ENCODE measurements at places on chromosomes 7 and 10. TPM values are rescaled to one million over a fixed set of nuclear protein-coding genes. Genes with fewer than 3 reads are reported as not detected.
A peak's percentile ranks its signal among the peaks of the same experiment; 100 is the strongest.

The HNRNPH3 gene
- total RNA-seq = 67.5 TPM

The CARD11 gene
- total RNA-seq = 1.4 TPM

DNA sequence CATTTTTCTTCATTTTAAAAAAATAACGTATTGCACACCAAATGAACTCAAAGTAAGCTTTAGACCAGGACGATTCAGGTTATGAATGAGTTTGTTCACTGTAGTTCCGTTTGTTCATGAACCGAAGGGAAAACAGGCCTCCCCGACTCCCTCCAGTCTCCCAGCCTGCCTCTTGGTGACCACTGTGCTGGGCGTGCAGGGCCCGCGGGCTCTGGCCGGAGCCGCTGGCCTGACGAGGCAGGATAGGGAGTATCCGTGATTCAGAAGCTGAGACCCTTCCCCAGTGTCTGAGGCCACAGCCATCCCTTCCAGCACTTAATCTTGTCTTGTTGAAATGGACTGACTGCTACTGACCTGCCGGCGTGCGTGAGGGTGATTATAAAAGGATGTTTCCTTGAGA is 30.8 kb upstream of the SH2B2 start:
- DNase-seq = no peak

GRCh38 chr10:33461295-33461640 is 126.8 kb upstream of the NRP1 start:
- no peak for DNase-seq

- no peak for DNase-seq
These were observed 53.1 kb upstream of the CHST15 start for GRCh38 chr10:124146483-124146882.

GRCh38 chr7:128835790-128836641 is 5.8 kb downstream of the FLNC start:
- peak; percentile 93 for DNase-seq

DNA sequence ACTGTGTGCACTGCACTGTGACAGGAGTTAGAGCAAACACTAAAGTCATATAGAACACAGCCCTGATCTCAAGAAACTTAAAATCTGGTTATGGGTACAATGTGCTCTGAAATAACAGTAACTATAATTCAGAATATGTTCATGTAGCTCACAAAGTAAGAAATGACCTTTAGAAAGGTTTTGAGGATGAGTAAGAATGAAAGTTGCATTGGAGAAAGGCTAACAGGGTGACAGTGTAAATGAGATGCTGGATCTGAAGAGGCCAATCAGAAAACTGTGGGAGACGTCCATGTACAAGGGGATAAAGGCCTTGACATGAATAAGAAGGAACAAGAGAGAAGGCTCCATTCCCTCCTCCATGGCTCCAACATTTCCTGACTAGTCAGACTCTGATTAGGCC is 124.7 kb downstream of the GRM3 start:
- DNase-seq = no peak

The LRRC18 gene
- total RNA-seq = not detected

GRCh38 chr10:103617602-103618385 is 124.3 kb downstream of the NEURL1 start:
- no peak for DNase-seq

DNA sequence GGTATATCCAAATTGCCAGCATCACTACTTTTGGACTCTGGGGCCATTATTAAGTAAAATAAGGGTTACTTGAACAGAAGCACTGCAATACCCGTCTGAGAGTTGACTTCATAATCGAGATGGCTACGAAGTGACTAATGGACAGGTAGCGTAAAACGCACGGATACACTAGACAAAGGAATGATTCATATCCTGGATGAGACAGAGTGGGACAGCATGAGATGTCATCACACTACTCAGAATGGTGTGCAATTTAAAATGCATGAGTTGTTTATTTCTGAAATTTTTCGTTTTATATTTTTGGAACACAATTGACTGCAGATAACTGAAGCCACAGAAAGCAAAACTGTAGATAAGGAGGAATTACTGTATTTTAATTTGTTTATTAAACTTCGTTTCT is 421.5 kb upstream of the LRGUK start:
- DNase-seq = no peak

- no peak for DNase-seq
These were observed 1.6 kb downstream of the PANK1 start for GRCh38 chr10:89643431-89643811.

GRCh38 chr10:78594559-78595268 is 474.1 kb upstream of the ZMIZ1 start:
- no peak for DNase-seq

DNA sequence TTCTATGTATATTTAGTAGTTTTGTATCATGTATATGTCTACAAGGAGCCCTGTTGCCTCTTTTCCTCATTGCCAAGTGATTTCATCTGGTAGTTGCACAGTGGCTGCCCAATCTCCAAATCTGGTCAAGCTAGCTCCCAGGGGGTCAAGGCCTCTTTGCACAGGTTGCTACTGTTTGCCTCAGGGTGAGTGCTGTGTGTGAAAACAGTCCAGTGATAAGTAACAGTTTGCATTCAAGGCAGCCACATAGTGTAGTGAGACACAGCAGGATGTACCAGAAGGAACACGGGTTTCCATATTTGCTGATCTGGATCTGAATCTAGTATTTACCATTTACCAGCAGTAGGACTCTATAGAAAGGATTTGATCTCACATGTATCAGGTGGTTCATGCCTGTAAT is 13.3 kb upstream of the EPC1 start:
- DNase-seq = no peak

The POM121C gene
- 19.5 TPM for total RNA-seq

DNA sequence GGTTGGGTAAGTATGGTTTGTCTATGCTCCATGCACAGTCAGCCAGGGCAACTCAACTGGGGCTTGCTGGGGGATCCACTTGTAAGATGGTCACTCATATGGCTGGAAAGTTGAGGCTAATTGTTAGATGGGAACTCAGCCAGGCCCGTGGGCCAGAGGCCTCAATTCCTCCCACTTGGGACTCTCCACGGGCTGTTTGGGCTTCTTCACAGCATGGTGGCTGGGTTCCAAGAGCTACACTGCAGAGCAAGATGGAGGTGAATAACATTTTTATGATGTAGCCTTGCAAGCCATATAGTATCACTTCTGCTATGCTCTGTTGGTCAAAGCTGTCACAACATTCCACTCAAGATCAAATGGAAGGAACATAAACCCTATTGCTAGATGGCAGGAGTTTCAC is 39.2 kb downstream of the ELMO1 start:
- DNase-seq = no peak

- no peak for DNase-seq
These were observed 95.1 kb upstream of the ITGB1 start for GRCh38 chr10:33052915-33053810.

GRCh38 chr10:70820976-70821750 is 5.4 kb downstream of the SGPL1 start:
- no peak for DNase-seq

DNA sequence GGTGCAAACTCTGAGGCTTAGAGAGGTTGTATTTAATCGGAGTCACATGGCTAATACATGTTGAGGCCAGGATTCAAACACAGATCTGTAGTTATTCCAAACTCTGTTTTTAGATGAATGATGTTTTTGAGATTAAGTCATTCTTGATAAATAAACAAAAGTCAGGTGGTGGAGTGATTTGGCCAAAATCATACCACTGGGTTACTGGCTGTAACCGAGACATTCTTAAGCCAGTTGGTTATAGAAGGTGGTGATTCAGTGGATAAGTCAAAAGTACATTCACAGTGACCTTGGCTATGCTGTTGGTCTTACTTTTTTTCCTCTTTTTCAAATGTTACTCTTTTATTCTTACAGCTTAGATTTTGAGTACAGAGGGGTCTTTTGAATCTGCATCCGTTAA is 361.4 kb downstream of the KIF20B start:
- DNase-seq = no peak

GRCh38 chr10:34816501-34817002 is 1.5 kb upstream of the PARD3 start:
- DNase-seq = peak; percentile 55

GRCh38 chr10:44723082-44723481 is 188.1 kb upstream of the TMEM72 start:
- DNase-seq = no peak

DNA sequence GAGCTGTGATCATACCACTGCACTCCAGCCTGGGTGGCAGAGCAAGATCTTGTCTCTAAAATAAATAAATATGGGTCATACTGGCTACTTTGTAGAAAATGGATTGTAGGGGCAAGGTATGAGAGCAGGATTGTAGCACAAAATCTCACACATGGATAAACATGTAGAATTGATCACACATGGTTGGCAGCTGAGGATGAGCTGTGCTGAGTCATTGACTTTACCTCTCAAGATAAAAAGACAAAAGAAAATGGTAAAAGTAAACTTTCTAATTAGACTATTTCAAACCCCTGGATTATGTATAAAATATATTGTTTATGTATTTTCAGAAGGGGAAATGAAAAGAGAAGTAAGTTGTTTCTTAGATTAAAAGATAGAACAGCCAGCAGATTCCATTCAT is 69.3 kb downstream of the APBB1IP start:
- DNase-seq = no peak

DNA sequence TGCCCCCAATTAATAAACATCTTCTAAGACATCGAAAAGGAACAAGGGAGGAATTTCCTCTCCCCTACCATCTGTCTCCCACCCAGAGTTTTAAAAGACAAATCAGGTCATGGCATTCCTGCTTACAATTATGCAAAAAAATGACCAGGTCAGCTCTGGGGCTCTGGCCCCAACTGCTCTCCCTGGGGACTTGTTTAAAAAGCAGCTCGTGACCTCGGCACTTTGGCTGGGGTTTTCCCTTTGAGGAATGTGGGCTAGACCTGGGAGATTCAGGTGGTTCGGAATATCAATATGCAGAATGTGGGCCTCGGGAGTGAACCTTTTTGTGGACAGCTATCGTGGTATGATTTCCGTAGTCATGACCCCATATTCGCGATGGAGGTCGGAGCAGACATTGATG is 648 bp upstream of the RADIL start:
- DNase-seq = no peak

GRCh38 chr7:17185690-17186070 is 112.8 kb upstream of the AHR start:
- no peak for DNase-seq

All from tongue (tissue), 3 donors.